ENCODE measurements at places on chromosomes 1 and 21. TPM values are rescaled to one million over a fixed set of nuclear protein-coding genes. Genes with fewer than 3 reads are reported as not detected.

Gene MTHFR
- total RNA-seq: 26.4 TPM

Gene LRRC71
- not detected for total RNA-seq

Gene PEAR1
- total RNA-seq: 0.28 TPM

Gene KLHDC9
- 6.3 TPM for total RNA-seq

Gene IL20
- not detected for total RNA-seq

Gene DNAH14
- 55.3 TPM for total RNA-seq

Gene EDEM3
- 13.6 TPM for total RNA-seq

Gene BOLA1
- total RNA-seq: 13.4 TPM

Gene GSTM5
- total RNA-seq: 4.8 TPM

- DNase-seq: no peak
Measured at GRCh38 chr1:53642215-53642555, 96.8 kb downstream of the GLIS1 start.

DNA sequence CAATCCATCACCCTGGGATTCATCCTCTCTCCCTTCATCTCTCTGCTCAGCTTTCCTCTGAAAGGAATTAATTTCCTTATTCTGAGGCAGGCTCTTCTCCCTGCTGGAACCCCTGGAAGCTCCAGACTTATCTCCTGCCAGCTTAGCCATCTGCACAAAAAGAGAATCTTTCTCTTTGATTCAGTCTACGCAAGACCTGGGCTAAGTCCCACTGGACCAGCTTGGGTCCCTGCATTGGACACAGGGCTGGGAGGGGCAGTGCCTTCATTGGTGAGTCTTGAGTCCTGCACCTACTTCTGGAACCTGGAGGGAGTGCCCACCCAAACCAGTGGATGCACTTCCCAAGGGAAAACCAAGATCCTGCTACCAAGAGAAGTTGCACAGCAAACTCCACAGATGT is 271.7 kb upstream of the CSF3R start:
- no peak for DNase-seq

GRCh38 chr1:35287807-35288640 is 19.5 kb downstream of the ZMYM4 start:
- no peak for DNase-seq

DNA sequence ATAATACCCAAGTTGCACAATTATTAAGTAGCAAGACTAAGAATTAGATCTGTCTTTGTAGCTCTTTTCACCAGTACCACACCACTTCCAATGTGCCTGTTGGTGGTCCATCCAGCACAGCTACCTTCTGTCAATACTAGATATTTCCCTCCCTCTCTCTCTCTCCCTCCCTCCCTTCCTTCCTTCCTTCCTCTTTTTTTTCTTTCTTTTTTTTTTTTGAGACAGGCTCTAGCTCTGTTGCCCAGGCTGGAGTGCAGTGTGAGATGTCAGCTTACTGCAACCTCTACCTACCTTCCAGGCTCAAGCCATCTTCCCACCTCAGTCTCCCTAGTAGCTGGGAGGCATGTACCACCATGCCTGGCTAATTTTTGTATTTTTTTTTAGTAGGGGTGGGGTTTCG is 21.1 kb downstream of the KPNA6 start:
- no peak for DNase-seq

DNA sequence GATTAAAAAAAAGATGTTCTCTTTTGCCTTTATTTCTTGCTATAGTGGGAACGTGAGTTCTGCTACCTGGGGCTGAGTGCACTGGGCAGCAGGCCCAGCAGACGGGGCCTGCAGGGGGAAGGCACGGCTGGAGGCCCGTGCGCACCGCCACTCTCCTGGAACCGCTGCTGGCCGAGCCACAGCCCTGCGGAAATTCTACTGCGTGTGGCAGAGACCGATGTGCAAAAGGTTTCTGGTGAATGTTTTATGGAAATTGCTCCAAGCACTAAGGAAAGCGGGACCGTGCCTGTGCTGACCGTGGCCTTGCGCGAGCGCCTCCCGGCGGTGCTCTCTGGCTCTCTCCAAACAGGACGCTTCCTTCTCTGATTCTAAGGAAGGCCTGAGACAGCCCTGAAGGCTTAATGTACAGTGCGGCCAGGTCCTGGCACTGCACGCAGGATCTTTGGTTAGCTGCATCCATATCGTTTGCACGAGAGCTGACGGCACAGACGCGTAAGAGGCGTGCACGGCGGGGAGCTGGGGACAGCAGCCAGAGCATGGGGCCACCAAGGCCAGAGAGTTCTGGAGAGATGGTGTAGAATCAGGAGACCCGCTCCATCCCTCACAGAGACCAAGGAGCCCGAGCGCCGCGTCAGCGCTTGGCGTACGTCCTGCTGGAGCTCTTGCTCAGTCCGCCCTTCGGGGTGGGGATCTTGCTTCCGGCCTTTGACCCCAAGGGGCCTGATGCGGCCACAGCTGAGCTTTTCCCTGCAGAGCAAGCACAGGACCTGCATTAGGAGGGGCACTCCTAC is 18.7 kb upstream of the LRRC47 start:
- DNase-seq: no peak

DNA sequence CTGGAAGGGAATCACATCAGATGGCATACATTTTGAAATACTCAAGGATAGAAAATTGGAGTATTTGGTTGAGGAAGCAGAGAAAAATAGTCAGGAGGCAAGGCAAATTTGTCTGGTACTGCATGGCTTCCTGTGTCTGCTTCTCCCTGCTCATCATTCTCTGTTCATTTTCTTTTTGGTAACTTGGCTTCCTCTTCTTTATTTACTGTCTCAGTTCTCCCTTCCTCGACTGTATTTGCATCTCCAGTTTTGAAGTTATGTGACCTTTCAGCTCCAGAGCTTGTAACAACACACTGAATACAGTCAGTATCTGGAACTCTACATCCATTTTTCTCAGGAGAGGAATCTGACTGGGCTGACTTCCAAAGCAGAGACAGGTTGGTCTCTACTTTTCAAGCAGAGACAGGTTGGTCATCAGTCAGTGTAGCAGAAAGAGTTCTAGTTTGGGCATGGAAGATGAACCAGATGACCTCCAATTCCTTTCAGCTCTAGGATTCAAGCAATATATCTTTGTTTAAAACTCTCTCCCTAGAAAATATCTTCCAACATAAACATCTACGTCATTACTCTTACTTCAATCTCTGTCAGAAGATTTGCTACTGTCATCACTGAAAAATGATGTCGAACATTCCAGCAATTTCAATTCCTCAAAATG is 571.2 kb downstream of the ADGRL2 start:
- no peak for DNase-seq

DNA sequence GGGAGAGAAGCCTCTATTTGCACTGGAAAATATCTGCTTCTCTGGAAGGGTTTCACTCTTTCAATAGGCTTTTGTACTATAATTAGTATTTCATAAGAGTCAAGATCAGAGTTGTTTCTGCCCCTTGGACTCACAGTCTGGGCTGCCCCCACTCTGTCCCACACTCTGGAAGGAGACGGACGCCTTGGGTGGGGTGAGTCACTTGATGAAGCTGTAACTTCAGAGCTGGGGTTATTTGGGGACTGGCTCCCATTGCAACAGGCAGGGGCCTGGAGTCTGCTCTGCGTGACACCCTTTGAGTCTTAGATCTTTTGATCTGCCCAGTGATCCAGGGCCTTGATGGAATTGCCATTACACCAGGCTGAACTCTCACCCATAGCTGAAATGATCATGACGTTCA is 4.0 kb upstream of the KCNA10 start:
- no peak for DNase-seq

GRCh38 chr1:209427811-209428210 is 155.7 kb upstream of the CAMK1G start:
- peak; percentile 69 for DNase-seq

GRCh38 chr1:21287905-21288514 is 2.3 kb downstream of the ECE1 start:
- no peak for DNase-seq

DNA sequence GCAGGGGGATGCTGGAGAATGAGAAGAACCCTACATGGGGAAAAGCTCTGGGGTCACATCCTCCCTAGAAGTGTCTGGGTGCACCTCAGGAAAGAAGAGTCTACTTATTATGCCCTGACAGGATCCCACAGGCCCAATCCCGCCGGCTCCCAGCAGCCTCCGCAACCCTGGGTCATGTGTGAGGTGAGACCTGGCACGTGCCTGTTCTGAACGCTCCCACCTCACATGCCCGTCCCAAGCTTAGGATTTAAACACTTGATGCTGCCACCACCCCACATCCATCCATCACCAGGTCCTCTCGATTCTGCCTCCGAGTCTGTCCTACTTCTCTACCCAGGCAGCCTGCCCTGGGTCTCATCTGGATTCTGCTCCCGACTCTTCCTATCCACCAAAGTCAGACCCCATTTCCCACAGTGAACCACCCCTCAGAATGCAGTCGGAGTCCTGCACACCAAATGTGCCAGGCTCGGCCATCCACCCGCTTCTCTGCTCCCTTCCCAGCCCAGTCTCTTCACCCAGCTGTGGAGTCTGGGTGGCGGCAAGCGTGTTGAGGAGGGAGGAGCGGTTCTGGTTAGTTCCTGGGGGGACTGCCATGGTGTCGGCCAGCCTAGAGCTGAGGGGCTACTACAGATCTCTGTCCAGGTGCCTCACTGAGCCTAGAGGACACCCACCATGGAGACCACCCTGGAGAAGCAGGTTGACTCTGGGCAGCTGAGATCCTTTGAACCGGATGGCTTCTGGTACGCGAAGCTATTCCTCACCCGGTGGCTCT is 23.9 kb downstream of the SLC2A1 start:
- DNase-seq: no peak

DNA sequence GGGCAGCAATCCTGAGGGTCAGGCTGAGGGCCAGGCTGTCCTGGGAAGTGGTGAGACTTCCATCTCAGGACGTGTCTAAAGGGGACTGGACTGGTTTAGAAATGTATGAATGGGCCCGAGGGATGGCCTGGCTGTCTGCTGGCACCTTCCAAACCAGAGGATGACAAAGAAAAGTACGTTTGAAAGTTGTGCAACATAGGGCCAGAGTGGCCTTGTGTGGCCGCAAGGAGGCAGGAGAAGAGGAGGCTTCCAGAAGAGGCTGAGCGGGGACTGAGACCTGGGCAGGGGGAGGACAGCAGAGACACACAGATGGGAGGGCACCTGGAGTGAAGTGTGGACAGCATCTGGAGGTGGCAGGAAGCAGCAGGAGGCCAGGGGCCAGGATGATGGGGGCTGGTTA is 2.6 kb upstream of the SYTL1 start:
- DNase-seq: no peak

DNA sequence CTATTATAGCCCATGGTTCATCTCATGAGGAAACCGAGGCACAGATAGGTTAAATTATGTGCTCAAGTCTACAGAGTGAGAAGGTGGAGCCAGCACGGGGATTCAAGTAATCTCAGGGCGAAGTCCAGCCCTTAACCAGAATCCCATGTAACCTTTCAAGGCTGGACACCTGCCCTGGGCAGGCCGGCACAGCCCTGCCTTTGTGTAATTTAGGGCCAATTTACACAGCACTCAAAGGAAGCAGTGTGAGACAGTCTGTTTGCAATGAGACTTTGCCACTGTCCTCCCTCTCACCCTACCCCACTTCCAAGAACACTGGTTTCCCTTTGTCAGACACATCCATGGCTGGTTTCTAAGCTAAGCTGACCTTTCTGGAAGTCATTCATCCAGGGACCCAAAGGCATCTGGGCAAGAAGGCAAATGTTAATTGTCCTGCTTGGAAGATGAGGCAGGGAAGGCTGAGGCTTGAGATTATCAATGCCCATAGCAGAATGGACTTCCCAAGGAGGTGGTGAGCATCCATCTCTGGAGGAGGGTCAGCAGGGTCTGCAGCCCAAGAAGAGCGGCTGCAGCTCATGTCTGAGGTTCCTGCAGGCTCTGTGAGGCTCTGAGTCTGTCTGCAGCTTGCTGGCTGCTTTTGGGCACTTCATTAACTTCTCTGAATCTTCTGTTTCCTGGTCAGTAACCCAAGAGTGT is 159.2 kb downstream of the TRABD2B start:
- no peak for DNase-seq

DNA sequence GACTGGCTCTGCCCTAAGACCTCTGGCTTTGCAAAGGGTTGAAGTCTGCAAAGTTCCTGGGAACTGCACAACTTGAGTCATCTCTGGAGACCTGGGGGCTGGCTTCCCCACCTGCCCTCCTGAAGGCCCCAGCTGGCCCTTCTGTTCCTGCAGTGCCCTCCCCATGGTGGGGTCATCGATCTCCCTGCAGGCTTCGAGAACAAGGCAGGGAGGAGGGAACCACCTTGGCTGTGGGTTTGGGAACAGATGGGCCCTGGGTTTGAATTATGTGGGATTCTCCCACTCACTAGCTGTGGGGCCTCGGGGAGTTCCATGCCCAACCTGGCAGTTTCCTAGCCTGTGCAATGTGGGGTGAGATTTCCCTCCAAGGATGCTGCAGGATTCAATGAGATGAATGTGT is 310.2 kb downstream of the PTPRU start:
- DNase-seq: no peak

DNA sequence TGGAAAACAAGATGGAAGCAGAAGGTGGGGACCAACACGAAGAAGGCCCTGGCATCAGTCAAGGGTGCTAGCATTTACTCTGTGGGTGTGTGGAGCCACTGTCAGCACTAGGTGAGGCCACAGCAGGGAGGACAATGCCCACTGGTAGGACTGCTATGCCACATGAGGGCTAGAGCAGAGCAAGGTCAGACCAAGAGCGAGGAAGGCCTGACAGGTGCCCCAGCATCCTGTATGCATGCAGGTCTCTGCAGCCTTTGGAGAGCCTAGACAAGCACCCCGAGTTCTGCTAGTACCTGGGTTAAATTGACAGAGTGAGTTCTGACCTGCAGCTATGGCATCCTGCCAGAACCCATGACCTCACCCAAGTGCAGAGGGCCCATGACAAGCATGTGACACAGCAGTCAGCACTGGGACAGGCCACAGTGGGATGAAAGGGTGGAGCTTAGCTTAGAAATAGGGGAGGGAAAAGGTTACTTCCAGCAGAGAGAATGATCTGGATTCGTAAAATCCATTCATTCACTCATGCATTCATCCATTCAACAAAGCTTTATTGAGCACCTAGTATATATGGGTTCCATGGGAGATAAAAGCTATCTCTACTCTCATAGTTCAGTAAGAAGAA is 9.0 kb upstream of the CSF1 start:
- no peak for DNase-seq

DNA sequence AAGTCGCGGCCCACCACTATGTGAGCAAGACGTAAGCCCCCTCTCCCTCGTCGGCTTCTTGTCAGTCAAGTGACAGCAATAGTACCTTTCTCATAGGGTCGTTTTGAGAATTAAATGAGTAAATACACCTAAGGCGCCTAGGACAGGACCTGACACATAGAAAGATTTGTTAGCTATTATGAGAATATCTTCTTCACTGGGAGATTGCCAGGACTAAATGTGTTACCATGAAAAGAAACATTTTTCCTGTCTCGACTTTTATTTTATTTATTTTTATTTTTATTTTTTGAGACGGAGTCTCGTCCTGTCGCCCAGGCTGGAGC is 798 bp downstream of the PMF1 start:
- DNase-seq: no peak

DNA sequence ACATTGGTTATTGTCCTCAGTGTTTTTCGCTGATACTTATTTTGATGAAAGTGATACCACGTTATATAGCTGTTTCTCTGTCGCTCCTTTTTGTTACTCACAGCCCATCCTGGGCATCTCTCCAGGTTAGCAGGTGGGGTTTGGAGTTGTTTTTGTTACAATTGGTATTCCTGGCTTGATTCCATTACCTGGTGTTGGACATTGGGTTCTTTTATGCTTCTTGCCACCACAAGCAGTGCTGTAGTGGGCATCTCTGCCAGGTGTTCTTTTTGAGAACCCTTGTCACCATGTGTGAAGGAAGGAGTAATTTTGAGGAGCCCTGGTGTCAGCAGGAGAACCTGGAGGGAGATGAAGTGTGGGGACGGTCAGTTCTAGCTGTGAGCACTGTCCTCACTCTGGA is 47.5 kb upstream of the PWP2 start:
- no peak for DNase-seq

All from GM23338 (cell line).